ENCODE measurements at places on chromosomes 4 and X. TPM values are rescaled to one million over a fixed set of nuclear protein-coding genes. Genes with fewer than 3 reads are reported as not detected.

Gene PABPC1L2B
- total RNA-seq, result not detected

Gene ATP1B4
- total RNA-seq, result not detected

Gene ZMYM3
- total RNA-seq, result 11.9 TPM

Gene CT45A5
- 0.08 TPM for total RNA-seq

Gene RNF212
- 2.8 TPM for total RNA-seq

Gene DTHD1
- not detected for total RNA-seq

Gene VSIG4
- not detected for total RNA-seq

Gene FAM47A
- total RNA-seq, result not detected

Gene AREG
- total RNA-seq, result 21.5 TPM

Gene USP17L21
- total RNA-seq, result not detected

Gene FRMD7
- total RNA-seq, result not detected

Gene SPINK2
- total RNA-seq, result not detected

Gene XIAP
- 27.9 TPM for total RNA-seq

Gene LRIT3
- total RNA-seq, result 0.02 TPM

Gene REPS2
- total RNA-seq, result 1.6 TPM

Gene SGMS2
- 27.1 TPM for total RNA-seq

Gene RAB9B
- 0.05 TPM for total RNA-seq

Gene CSAG3
- not detected for total RNA-seq

Gene MAGED4B
- total RNA-seq, result 10.2 TPM

Gene APLN
- total RNA-seq, result 0.77 TPM

Gene AKAP4
- total RNA-seq, result 0.14 TPM

Gene FAM9B
- total RNA-seq, result not detected

Gene CT45A10
- 0.35 TPM for total RNA-seq

Gene ANAPC10
- total RNA-seq, result 11.4 TPM

Gene EMCN
- not detected for total RNA-seq

Gene MGST2
- 44.5 TPM for total RNA-seq

Gene RAI2
- total RNA-seq, result 0.17 TPM

Gene F8A3
- total RNA-seq, result 1.0 TPM

Gene CPZ
- total RNA-seq, result 0.30 TPM

Gene CC2D2A
- 11.6 TPM for total RNA-seq

Gene TREX2
- 1.4 TPM for total RNA-seq

Gene SLC49A3
- total RNA-seq, result 0.21 TPM

Gene XAGE2
- not detected for total RNA-seq

Gene HAND2
- 0.41 TPM for total RNA-seq

Gene JADE3
- total RNA-seq, result 14.6 TPM

Gene HPRT1
- 135 TPM for total RNA-seq

Gene CCSER1
- total RNA-seq, result not detected

Gene DMD
- 0.02 TPM for total RNA-seq

Gene MTNR1A
- 0.50 TPM for total RNA-seq

Gene MAGEH1
- 7.3 TPM for total RNA-seq

Gene RPA4
- total RNA-seq, result 0.24 TPM

Gene NOCT
- total RNA-seq, result 7.2 TPM

Gene ABCB7
- total RNA-seq, result 13.5 TPM

Gene FRG2
- total RNA-seq, result not detected

Gene AWAT2
- not detected for total RNA-seq

Gene PRAF2
- 35.6 TPM for total RNA-seq
